ENCODE measurements at places on chromosomes 5 and 9.

- DNase-seq, result no peak
Measured at GRCh38 chr5:109900911-109901627, 211.3 kb downstream of the MAN2A1 start.

DNA sequence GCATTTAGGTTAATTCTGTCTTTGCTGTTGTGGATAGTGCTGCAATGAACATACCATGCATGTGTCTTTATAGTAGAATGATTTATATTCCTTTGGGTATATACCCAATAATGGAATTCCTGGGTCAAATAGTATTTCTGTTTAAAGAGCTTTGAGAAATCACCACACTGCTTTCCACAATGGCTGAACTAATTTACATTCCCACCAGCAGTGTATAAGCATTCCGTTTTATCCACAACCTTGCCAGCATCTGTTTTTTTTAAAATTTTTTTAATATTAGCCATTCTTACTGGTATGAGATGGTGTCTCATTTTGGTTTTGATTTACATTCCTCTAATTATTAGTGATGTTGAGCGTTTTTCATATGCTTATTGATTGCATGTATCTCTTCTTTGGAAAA, 15.5 kb upstream of the TARS1 start:
- DNase-seq, result no peak

DNA sequence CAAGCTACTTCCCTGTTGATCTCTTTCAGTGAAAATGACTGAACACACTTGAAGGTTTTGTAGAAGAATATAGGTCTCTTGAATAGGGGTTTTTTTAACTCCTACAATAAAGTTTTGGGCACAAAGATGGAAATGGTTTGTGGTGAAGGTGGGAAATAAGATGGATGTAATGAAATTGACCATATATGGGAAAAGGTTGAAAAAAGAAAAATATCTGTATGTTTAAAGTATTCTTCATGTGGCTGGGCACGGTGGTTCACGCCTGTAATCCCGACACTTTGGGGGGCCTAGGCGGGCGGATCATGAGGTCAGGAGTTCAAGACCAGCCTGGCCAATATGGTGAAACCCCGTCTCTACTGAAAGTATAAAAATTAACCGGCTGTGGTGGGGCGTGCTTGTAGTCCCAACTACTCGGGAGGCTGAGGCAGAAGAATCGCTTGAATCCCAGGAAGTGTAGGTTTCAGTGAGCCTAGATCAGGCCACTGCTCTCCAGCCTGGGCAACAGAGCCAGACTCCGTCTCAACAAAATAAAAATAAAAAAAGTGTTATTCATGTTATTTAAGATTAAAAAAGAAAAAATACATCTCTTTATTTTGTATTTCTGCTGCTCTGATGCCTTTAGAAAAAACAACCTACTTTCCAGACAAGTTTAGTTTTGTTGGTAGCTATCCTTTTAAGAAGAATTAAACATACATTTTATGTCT, 2.2 kb downstream of the RBM27 start:
- no peak for DNase-seq

GRCh38 chr5:39624268-39624886, 199.6 kb upstream of the DAB2 start:
- no peak for DNase-seq

DNA sequence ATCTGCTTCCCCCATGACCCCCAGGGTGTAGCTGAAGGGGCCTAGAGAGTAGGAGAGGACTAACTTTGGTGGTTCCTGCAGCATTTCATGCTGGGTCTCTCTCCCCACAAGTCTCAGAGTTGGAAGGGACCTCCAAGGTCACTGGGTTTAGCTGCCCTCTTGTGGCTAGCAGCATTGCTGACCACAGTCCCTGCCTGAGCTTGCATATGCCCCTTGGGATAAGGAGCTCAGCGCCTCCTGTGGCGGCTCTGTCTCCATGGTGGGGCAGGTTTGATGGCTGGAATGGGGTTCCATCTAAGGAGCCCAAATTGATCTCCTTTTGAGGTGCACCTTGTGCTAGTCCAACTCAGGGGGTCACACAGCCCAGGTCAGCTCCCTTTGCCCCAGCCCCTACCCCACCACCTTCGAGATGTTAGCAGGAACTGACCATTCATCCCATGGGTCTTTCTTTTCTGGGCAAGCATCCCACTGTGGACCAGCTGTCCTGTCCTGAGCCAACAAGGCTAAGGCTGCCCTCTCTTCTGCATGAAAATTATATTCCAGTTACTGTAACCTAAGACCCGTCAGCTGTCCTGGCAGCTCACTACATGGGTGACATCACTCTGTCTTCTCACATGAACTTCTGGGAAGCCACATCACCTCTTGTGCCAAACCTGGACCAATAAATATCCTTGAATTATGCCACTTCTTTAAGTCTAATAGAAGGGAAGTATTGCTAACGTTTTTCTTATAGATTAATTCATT, 196.2 kb downstream of the HSPA4 start:
- peak; percentile 77 for DNase-seq

DNA sequence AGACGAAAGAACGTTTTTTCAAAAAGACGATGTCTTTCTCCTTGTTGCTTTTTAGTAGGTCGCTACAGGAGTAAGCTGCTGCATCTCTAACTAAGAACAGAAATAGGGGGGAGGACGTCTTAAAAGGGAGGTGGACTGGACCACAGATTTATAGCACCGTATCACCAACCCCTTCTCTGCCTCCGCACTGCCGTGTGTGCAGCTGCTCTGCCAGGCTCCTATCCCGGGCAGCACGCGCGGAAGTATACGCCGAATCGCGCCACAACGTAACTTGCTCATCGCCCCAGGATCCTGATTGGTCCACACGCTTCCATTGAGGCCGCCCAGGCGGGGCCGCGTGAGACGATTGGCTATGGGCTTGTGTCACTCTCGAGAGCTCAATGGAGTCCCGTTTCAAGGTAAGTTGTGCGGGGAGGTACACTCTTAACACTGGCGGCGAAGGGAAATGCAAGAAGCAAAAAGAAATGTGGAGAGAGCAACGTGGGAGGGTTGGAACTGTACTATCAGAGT, at the start of gene ELAVL2:
ELAVL2 (minus strand) TSS at position 121 of the 510 bp plus-strand sequence. CDS start 64,006 bp downstream, outside the sequence.
- DNase-seq, result peak; percentile 98

DNA sequence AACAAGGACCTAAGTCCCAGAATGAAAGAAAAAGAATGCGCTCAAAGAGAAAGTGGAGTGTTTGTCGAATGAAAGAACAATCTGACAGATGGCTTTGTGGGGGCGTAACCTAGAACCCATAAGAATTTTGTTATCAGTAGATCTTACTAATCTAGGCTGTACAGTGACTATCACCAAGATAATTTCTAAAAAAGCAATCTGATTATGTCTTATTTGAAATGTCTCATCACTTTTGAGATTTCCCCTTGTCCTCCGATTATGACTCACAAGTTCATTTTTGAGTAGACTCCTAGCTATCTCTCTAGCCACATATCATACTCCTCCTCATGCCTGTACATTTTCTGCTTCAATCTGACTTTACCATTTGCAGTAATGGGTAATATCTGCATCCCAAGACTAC, 135.6 kb upstream of the SMARCA2 start:
- DNase-seq, result no peak

GRCh38 chr5:54484219-54484894, 28.9 kb downstream of the HSPB3 start:
- no peak for DNase-seq

DNA sequence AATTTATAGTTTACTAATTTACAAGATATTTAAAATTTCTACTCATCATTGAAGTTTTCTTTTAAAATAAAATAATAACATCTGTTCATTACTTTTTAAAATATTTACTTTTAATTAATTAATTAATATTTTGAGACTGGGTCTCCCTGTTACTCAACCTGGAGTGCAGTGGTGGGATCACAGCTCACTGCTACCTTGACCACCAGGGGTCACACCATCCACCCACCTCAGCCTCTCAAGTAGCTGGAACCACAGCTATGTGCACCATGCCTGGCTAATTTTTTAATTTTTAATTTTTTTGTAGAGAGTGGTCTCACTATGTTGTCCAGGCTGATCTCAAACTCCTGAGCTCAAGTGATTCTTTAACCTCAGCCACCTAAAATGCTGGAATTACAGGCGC, 1013.6 kb downstream of the CDH9 start:
- no peak for DNase-seq

- peak; percentile 77 for DNase-seq
Measured at GRCh38 chr9:89593727-89594427, 10.9 kb upstream of the GADD45G start.
